Large intestine (tissue), 12 donors: ENCODE measurements at places on chromosomes 16 and 17.

DNA sequence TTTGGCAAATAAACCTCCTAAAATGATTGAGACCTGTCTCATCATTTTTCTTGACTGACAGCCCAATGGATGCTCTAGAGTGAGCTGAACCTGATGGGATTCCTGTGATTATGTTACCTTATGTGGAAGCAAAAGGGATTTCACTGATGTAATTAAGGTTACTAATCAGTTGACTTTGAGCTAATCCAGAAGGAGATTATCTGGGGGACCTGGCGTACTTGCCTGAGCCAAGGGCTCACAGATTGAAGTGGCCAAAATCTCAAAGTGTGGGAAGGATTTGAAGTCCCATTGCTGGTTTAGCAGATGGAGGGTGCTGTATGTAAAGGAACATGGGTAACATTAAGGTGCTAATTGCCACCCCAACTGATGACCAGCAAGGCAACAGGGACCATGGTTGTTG lies 214.0 kb downstream of the CPPED1 start:
- DNase-seq: no peak

DNA sequence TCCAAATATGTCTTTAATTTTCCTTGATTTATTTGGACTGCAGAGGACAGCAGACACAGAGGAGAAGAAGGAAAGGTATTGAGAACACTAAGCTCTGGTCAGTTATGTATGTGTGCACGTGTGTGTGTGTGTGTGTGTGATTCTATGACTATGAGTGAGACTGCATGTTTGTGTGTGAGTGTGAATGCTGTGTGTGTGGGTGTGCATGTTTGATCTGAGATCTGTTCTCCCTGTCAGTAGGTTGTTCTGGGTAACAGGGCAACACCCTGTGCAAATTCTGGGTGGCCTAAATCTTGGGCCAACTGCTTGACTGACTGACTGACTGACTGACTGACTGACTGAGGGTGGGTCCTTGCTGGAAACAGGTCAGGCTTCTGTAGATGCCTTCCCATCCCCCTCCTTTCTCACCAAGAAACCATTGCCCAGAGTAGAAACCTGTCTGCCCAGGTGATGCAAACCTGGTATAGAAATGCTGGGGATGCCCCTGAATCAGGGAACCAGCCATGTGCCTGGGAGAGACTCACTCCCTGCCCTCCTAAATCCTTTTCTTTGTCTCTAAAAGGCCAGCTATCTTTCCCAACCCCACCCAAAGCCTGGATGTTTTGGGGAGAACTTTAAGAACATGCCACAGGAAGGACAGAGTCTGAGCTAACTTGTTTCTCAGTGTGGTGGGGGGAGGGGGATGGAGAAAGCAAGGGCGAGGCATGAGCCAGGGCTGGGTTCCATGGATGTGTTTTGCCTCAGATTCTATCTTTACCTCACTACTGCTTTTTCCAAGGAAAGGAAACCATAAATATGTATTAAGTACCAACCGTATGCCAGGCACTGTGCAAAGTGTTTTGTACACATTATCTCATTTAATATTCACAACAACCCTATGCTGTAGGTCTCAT lies 4.5 kb upstream of the NR1D1 start:
- no peak for DNase-seq

GRCh38 chr17:2634361-2634960 lies 41.0 kb downstream of the PAFAH1B1 start:
- DNase-seq: no peak

GRCh38 chr17:43312011-43312410 lies 78.2 kb upstream of the RNU2-1 start:
- DNase-seq: no peak

- no peak for DNase-seq
Observed at GRCh38 chr17:40800381-40800780, 622 bp upstream of the KRT28 start.

DNA sequence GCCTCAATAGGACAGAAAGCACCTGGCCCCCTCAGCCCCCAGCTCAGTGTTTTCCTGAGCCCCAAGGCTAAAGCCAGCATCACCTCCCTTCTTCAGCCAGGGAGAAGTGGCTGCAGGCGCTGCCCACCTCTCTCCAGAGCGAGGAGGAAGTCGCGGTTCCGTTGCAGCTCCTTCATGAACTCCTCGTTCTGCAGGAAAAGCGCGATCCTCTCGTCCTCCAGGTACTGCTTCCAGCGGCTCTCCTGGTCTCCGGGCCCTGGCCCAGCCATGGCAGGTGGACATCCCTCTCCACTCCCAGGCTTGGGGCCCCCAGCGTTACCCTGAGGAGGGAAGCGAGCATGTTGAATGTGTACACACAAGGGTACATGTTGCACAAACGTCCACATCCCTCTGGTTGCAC lies 22.7 kb upstream of the MRPS23 start:
- DNase-seq: no peak

- DNase-seq: no peak
Observed at GRCh38 chr16:85594273-85594977, 18.7 kb upstream of the GSE1 start.

DNA sequence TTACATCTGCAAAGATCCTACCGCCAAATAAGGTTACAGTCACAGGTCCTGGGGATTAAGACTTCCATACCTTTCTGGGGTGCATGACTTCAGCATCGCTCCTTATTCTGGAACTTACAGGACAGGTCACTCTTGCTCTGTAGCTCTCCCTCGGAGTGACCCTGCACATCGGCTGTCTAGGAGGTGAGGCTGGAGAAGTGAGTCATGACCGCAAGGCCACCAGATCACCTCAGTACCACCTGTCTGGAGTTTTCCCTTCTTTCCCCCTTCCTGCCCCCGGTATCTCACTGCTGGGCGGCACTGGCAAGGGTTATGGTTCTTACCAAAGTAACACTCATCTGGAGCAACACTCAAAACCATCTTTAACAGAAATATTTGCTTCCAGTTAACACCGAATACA lies 374.8 kb downstream of the SLC39A11 start:
- no peak for DNase-seq

DNA sequence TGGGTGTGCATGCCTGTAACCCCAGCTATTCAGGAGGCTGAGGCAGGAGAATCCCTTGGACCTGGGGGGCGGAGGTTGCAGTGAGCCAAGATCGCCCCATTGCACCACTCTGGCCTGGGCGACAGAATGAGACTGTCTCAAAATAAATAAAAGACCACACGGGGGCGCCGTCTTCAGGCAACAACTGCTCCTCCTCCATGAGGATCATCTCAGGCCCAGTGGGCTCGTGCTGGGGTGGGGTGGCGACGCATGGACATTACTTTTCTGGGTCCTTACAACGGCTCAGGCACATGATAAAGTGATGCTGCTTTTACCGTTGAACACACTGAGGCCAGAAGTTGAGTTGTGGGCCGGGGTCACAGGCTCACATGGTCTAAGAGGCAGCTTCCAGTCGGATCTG lies 56.2 kb downstream of the PRMT7 start:
- peak; percentile 43 for DNase-seq

GRCh38 chr17:17993366-17993765 lies 20.7 kb downstream of the DRC3 start:
- no peak for DNase-seq

GRCh38 chr17:65536573-65537342 lies 24.7 kb downstream of the AXIN2 start:
- no peak for DNase-seq

DNA sequence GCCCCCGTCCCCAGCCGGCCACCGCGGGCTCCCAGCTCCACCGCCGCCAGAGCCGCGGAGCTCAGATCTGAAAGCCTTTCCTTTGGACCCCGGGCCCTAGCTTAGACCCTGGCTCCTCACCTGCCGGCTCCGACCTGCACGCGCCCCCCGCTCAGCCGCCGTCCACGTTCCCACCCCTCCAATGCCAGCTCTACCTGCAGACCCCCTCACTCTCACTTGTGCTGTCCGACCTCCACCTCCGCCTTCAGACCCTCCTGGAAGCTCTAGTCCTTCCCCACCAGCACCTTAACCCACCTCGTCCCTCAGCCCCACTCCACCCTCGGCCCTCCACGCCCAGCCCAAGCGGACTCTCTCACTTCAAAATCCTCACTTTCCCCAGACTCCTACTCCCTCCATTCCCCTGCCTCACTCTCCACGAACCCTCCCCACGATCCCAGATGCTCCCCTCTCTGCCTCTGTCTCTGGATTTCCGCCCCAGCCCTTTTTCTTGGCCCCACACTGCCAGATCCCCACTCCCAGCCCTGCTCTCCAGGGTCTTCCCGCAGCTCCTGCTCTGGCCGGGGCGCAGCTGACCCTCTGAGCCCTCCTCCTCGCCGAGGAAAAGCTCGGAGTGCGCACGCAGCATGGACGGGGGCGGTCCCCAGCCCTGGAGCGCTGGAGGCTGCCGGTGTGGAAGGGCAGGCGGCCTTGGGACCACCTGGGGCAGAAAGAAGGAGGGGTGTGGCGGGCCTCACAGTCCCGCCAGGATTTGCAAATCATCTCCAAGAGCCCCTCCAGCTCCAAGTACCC lies at the start of gene TMEM114:
TMEM114 (minus strand) TSS at position 612 of the 789 bp plus-strand sequence. CDS start 673 bp downstream, outside the sequence.
- DNase-seq: no peak

GRCh38 chr16:15618392-15618791 lies 24.6 kb downstream of the MARF1 start:
- DNase-seq: no peak

GRCh38 chr17:78391843-78392242 lies 13.4 kb downstream of the PGS1 start:
- no peak for DNase-seq

DNA sequence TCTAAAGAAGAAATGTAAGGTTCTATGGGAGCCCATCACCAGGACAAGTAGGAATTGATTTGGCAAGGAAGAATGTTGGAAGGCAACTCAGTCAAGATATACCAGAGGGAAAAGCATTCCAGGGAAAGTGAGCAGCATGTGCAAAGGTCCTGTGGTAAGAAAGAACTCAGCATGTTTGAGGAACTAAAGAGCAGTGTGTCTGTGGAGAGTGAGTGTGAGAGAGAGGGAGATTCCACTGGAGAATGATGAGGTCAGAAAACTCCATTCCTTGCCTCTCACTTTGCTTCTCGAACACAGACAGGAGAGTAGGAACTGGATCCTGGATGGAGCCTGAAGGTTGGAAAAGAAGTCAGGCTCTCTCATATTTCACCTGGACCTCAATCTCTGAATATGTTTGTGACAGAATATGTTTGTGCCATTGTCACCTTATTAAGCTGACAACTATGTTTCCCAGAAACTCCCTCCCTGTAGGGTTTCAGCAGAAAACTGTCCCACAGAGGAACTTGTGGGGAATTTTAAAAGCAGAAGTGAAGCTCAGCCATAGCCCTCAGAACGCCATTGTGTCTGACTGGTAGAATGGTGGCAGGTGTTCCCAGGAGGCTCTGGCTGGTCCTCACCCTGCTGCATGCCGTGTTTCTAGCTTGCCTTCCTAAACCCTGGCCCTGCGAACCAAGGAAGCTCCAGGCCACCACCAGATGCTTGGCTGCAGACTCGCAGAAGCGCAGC lies 382.4 kb upstream of the XYLT1 start:
- DNase-seq: no peak

- no peak for DNase-seq
Observed at GRCh38 chr17:55441544-55441943, 19.9 kb upstream of the MMD start.

DNA sequence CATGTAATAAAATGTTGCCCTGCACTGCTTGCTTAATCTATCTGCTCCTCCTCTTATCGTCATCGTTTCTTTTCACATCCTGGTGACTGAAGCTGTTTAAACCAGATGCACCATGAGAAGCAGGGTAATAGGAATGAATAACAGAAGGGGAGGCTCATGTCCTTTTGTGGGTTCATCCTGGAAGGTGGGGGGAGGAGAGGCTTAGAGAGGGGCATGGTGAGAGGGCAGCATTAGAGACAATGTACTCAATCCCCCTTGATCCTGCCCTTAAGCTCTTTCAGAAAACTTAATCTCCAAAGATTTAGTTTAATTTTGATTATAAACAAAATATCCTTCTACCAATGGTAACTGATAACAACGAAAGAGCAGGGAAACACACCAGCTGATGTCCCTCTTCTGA lies 248.5 kb downstream of the CA10 start:
- DNase-seq: no peak

DNA sequence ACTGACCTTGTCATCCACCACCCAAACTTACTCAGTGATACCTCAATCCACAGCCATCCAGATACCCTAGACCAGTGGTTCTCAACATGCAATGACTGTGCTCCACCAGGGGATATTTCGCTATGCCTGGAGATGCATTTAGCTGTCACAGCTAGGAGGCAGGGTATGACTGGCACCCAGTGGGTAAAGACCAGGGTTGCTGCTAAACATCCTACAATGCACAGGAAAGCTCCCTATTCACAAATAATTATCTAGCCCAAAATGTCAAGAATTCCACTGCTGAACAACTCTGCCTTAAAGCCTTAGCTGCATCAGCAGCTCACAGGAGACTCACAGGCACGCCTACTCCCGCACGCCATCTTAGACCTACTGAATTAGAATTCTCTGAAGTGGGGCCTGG lies 212.6 kb downstream of the GRIN2A start:
- no peak for DNase-seq

DNA sequence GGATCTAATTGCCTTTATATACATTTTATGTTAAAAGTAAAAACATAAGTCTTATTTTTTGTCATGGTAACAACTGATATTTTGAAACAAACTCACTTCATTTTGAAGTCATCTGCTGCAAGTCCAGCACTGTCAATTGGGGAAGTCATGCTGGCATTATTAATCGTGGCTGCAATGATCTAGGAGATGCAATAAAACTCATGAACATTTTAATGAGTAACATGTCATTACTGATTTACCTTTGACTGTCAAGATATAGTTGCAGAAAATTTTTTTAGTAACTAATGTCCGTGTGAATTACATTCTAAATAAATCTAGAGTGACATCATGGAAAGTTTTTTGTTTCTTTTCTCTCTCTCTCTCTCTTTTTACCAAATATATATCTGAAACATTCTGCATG lies 17.3 kb upstream of the KRT24 start:
- no peak for DNase-seq

- DNase-seq: peak; percentile 96
Observed at GRCh38 chr17:17077861-17078732, 35.8 kb downstream of the MPRIP start.

DNA sequence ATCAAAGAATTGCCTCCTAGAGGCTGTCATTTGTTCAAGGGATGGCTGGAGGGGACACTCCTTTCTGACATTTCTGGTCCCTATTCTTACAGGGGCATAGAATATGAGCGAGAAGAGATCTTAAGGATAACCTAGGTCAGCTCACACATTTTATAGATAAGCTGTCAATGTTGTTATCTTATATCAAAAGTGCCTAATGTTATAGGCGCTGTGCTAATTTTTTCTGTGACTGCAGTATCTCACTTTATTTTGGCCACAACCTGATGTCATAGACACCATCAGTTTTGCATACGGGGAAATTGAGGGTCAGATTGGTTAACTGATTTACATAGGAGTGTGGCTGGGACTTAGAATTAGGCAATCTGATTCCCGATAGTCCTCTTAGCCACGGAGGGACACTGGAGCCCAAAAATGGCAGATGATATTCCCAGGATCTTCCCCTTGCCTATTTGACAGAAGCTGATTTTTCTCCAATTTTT lies 1.2 kb downstream of the CPD start:
- no peak for DNase-seq

DNA sequence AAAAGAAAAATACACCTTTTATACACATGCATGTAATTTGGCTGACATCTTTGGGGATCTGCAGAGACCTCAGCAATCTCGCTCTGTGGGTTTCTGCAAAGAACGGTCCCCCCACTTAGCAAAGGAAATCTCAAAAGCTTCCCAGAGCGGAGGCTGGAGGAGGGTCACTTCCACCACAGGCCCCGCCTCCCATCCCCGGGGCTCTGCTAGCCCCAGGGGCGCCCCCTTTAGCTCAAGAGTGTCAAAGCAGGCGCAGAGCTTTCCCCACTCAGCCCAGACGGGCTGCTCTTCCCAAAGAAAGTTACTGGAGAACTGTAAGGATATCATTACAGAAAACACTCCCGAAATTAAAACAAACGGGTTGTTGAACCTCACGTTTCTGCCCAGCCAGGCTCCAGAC lies 11.4 kb downstream of the SLC13A5 start:
- DNase-seq: no peak
